ENCODE measurements at places on chromosomes 1 and 21.

DNA sequence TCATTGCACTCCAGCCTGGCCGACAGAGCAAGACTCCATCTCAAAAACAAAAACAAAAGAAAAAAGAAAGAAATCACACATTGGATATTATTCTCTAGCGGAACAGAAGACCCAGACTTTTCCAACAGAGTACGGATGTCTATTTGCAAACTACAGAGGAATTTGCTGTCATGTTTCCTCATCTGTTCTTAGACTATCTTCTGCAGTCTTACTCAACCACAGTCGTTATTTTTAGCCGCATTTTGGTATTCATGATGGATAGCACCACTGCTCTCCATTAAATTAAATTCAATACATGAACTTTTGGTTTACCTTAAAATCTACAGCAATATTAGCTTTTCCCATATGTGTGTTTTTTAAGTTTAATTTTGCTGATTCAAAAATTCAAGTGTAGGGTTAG, 14.2 kb upstream of the HEATR1 start:
- DNase-seq = no peak

DNA sequence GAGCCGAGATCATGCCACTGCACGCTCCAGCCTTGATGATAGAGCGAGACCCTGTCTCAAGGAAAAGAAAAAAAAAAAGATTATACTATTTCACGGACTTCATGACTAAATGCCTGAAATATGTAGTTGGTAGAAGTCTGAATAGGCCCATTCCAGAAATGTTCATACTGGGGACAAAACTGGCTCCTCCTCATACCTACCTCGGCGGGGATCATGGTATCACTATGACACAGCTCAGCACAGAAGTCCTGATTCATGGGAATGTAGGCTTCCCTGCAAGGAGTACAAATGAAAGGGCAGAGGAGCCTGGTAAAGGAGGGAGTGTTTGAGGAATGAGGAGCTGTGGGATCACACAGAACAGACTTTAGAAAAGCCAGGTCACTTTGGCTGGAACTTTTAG, 5.0 kb downstream of the SPATA46 start:
- DNase-seq = no peak

- no peak for DNase-seq
These were observed 104.8 kb downstream of the GDAP2 start for GRCh38 chr1:117824616-117825015.

DNA sequence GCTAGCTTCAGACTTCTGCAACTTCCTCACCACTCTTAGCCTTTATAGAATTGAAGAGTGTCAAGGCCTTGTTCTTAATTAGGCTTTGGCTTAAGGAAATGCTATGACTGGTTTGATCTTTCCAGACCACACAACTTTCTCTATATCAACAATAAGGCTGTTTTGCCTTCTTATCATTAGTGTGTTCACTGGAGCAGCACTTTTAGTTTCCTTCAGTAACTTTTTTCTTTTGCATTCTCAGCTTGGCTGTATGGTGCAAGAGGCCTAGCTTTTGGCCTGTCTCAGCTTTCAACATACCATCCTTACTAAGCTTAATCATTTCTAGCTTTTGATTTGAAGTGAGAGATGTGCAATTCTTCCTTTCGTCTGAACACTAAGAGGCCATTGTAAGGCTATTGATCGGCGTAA, 8.6 kb downstream of the PRKACB start:
- no peak for DNase-seq

- DNase-seq = no peak
These were observed 140.8 kb downstream of the ASTN1 start for GRCh38 chr1:177023726-177024125.

DNA sequence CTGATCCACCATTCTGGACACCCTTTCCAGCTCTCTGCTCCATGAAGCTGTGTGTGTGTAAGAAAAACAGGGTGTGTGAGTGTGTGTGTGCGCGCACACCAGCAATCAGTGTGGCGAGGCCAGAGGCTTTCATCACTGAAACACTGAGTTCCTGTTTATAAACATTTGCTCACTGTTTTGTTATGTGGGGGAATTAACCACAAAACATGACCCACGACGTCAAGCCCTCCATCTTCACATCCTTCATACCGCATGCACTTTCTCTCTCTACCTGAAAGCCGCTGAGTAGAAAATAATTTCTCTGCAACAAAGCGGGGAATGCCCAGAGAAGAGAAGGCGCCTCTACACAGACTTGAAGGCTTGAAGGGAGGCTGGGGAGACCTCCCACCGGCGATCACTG, 148.9 kb upstream of the IRF2BP2 start:
- DNase-seq = no peak

GRCh38 chr1:66476774-66477173, 57.2 kb upstream of the SGIP1 start:
- no peak for DNase-seq

DNA sequence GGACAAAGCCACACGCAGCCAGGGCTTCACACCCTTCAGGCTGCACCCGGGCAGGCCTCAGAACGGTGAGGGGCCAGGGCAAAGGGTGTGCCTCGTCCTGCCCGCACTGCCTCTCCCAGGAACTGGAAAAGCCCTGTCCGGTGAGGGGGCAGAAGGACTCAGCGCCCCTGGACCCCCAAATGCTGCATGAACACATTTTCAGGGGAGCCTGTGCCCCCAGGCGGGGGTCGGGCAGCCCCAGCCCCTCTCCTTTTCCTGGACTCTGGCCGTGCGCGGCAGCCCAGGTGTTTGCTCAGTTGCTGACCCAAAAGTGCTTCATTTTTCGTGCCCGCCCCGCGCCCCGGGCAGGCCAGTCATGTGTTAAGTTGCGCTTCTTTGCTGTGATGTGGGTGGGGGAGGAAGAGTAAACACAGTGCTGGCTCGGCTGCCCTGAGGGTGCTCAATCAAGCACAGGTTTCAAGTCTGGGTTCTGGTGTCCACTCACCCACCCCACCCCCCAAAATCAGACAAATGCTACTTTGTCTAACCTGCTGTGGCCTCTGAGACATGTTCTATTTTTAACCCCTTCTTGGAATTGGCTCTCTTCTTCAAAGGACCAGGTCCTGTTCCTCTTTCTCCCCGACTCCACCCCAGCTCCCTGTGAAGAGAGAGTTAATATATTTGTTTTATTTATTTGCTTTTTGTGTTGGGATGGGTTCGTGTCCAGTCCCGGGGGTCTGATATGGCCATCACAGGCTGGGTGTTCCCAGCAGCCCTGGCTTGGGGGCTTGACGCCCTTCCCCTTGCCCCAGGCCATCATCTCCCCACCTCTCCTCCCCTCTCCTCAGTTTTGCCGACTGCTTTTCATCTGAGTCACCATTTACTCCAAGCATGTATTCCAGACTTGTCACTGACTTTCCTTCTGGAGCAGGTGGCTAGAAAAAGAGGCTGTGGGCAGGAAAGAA, 8.1 kb downstream of the PSRC1 start:
- DNase-seq = no peak

- DNase-seq = no peak
These were observed 14.0 kb upstream of the NES start for GRCh38 chr1:156691191-156691590.

DNA sequence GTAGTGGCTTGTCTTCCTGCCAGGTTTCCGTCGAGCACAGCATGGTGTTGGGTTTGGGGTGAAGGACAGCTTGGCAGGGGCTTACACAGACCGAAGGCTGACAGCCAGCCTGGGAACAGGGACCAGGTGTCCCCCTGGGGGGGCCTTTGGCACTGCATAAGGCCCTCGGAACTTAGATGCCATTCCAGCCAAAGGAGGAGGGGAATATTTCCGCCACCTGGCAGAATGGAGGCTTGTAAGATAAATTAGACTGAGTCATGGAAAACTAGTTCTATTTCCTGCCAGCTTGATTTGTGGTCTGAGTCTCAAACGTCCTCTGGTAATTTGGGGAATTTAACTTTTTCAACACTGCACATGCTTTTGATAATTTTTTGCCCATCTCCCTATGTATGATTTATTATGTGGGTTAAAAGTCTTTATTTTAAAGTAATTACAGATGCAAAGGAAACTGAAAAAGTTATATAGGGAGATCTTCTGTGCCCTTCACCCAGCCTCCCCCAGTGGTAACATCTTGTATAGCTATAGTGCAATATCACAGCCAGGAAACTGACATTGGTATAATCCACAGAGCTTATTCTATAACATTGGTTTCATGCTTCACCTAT, 11.5 kb upstream of the TMEM51 start:
- no peak for DNase-seq

- no peak for DNase-seq
These were observed 3.7 kb upstream of the ALX3 start for GRCh38 chr1:110074166-110074565.
